Ureter (tissue), 1 donor: ENCODE measurements at places on chromosomes 7 and 10.

DNA sequence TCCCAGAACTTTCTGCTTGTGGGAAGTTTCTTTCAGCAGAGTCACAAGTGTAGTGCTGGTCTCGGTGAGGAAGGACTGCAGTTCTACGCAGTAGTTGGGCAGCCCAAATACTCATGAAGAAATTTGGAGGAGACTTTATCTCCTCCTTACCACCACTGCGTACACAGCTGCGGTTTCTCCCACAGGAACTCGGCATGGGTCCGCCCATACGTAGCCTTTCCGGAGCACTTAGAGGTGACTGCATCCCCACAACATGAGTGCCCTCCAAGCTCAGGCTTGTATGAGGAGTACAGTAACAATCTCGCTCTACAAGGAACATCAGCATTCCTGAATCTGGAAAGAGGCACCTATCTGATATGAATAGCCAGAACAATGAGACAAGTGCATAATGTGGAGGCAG is 549.2 kb upstream of the SEMA3D start:
- no peak for DNase-seq

DNA sequence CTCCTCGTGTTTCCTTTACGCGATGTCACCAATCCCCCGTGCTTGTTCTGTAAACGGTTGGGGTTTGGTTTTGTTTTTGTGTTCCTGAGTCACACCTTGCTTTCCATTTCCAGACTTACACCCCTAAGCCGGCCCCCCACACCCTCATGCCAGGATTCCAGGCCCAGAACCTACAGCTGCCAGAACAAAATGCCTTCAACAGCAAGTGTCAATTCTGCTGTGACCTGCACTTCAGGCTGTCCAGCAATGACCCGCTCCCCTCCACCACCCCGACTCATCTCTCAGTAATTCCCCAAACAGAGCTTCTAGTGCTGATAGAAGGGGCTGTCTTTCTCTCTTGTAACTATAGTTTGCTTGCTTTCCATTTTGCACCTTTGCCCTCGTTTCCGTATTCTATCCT is 722.1 kb upstream of the CELF2 start:
- no peak for DNase-seq

GRCh38 chr7:158468181-158468580 is 119.4 kb downstream of the PTPRN2 start:
- DNase-seq = no peak

- DNase-seq = no peak
These were observed 1.2 kb downstream of the MLXIPL start for GRCh38 chr7:73622909-73623797.

DNA sequence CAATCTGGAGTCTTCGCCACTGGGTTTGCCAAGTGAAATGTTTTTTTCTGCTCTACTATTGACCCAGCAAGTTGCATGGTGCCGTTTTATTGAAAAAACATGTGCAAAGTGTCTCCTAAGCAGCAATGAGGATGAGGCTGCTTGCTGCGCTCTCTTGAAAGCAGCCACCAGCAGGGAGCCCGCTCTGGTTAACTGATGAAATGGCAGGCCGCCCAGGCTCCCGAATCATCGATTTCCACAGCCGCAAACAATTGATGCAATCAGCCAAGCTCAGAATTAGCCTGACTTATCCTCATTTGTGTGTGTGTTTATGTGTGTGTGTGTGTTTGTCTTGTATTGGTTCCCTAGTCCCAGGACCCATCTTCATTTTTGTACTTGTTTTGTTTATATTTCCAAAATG is 22.2 kb upstream of the LYZL1 start:
- no peak for DNase-seq

- no peak for DNase-seq
These were observed 251.3 kb downstream of the REEP3 start for GRCh38 chr10:63772491-63772890.

DNA sequence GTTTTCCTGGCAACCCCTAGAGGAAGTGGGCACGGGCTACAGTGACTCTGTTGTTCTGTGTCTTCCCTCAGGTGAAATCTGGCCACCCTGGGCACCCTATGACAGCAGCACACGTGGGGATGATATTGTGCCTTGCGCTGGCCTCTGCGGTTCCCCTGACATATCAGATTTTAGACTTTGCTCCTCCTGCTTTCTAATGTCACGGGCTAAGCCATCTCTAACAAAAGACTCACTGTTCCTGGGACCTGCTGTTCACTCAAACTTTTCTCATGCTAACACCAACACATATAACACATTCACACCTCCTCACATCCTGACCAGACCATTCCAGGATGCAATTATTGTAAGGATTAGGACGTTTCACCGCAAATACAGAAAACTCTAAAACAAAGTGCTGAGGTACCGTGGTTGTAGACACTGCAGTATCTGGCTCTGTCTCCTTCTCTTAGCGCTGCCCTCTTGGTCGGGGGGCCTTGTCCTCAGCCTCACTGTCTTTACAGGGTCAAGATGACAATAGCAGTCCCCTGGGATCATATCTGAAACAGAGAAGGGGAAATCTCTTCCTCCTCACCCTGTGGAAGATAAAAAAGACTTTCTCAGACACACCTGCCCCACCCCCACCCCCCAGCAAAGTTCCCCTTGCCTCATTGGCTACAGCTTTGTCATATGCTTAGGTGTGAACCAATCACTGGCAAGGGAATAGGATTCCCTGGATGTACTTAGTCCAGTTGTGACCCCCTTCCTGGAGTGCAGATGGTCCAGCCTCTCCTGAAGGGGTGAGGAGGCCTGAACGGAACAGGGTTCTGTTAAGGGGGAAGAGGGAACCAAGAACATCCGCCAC is 14.1 kb downstream of the CHN2 start:
- no peak for DNase-seq
